ENCODE measurements at places on chromosomes 3 and 15.

GRCh38 chr3:36259580-36259979 is 120.7 kb upstream of the STAC start:
- DNase-seq: no peak

DNA sequence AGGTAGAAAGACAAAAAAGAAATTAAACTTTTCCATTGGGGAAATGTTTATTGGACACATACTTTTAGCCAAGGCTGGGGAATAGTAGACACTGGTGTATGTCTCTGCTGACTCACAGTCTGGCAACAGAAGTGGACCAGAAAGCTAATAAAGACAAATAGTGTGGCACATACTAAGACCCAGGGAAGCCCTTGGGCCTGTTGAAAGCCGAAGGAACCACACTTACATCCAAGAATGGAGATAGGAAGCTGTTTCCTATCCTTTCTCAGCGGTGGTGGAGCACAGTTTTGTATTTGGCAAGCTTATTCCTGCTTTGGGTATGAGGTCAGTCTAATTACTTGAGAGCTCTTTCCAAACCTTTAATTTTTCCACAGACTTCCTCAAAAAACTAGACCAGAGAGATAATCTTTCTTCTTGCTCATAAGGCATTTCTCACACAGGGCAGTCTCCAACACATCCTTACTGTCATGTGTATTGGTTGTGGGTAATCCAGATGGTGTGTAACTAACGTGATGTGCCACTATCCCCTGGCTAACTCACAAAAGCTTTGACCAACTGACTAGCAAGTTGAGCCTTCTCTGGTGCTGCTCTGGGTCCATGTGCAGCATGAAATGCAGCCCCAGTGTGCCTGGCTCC is 279.1 kb upstream of the IGF1R start:
- DNase-seq: no peak

DNA sequence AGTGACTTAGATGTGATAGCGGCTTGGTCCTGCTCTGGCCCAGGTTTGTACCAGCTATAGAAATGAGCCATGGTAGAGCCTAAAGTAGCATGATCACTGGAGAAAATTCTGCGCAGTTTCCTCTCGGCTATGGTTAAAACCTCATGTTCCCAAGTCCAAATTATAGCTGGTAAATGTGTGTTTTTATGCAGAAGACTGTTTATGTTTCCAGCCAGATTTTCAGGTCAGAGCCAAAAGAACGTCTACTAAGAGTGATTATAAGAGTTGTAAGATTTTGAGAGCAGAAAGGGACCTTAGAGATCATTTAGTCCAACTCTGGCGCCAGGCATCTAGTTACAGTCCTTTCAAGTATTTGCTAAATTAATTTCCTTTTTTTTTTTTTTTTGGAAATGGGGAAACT is 333.7 kb downstream of the LPP start:
- DNase-seq: no peak

DNA sequence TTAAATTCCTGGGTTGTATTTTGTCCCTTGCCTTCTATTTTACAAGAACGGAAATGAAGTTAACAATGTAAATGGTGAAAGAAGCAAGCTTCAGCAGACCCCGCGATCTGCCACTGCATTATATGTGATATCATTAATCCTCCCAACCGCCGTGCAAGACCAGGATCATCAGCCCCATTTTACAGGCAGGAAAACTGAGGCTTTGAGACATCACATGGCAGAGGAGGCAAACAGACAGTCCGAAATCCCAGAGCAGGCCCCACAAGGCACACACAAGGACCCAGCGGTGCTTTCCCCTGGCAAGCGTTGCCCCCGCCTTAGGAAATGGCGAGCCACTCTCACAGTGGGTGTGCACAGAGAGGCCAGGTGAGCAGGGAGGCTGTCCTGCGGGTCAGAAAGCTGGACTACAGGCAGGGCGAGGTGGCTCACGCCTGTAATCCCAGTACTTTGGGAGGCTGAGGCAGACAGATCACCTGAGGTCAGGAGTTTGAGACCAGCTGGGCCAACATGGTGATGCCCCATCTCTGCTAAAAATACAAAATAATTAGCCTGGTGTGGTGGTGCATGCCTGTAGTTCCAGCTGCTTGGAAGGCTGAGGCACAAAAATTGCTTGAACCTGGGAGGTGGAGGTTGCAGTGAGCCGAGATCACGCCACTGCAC is 16.2 kb downstream of the FGD5 start:
- DNase-seq: no peak

GRCh38 chr3:113110267-113110666 is 101.1 kb upstream of the BOC start:
- no peak for DNase-seq

GRCh38 chr3:41155834-41156233 is 43.5 kb upstream of the CTNNB1 start:
- DNase-seq: no peak

DNA sequence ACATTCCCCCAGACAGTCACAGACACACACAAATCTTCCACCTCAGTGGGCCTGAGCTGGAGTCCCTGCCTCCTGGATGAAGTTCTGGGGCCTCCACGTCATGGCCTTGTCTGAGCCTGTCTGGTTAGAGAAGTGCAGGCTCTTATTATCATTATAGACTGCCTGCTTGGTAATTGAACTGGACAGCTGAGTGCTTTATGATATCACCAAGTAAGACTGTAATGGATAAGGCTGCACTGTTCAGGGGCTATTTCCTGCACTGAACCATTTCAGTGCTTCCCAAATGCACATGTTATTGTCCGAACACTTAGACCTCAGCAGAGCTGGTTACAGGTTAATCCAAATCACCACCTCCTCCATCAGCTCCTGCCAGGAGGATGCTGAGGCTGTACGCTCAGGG is 8.7 kb upstream of the ST6GAL1 start:
- DNase-seq: no peak

DNA sequence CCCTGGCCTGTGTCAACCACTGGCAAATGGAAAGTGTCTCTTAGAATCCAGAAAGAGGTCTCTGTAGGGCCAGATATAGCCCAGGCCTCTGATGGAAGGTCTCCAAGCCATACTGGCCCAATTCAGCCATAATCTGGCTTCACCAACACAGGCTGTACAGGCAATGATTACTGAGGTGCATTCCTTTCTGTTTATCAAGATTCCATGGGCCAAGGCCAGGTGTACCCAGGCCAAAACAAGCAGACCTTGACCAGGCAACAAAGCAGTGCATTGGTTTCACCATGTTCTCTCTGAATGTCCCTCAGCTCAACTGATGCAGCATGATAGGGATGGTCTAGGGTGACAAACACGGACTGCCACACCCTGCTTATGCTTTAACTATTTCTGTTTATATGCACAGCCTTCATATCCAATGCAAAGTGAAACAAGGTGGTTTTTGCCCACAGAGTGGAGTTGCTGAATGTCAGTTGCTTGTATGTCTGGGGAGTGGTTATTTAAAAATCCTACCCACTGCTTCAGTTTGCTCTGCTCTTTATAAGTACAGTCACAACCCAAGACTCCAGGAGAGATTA is 25.2 kb downstream of the CCNL1 start:
- DNase-seq: no peak

GRCh38 chr15:82043130-82043673 is 2.6 kb downstream of the MEX3B start:
- no peak for DNase-seq

GRCh38 chr15:70563561-70564095 is 199.7 kb downstream of the UACA start:
- DNase-seq: no peak
